ENCODE measurements at places on chromosomes 7 and 10.

- no peak for DNase-seq
Observed at GRCh38 chr10:21524131-21524525, 1.4 kb downstream of the SKIDA1 start.

- no peak for DNase-seq
Observed at GRCh38 chr7:84735011-84735410, 451.8 kb downstream of the SEMA3D start.

GRCh38 chr10:77675347-77675746, 37.7 kb upstream of the KCNMA1 start:
- DNase-seq = no peak

DNA sequence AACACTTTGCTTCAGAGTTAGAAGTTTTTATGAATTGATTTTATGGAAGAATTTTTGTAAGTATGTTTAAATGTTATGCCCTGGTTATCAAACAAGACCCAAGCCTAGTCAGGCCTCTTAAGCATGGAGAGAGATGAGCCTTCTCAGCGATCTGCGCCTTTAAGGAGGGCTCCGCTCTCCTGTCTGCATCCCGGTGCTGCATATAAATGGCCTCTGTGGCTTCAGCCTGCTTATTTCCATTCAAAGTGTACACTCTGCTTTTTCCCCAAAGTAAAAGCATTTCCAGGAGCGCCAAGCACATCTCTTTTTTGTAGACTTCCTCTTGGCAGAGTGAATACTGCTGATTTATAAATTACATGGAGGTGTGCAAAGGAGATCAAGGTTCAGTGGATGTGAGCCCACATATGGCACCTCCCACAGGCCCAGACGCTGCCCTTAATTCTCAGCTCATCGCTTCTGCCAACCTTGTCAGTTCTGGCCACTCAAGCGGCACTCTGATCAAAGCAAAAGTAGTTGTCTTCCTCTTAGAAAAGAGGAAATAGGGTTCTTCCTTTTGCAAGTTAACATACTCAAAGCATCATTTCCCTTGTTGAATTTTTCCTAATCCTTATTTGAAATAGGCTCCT, 70.0 kb upstream of the SFMBT2 start:
- DNase-seq = peak; percentile 35

GRCh38 chr7:5083311-5083711, 37.7 kb downstream of the RBAK start:
- DNase-seq = no peak

- no peak for DNase-seq
Observed at GRCh38 chr7:151104411-151105235, 18.3 kb downstream of the AGAP3 start.

- DNase-seq = no peak
Observed at GRCh38 chr10:131616040-131616439, 284.8 kb upstream of the PPP2R2D start.
